NCI-H460 (cell line): ENCODE measurements at places on chromosomes 16 and 17. TPM values are rescaled to one million over a fixed set of nuclear protein-coding genes. Genes with fewer than 3 reads are reported as not detected.

DNA sequence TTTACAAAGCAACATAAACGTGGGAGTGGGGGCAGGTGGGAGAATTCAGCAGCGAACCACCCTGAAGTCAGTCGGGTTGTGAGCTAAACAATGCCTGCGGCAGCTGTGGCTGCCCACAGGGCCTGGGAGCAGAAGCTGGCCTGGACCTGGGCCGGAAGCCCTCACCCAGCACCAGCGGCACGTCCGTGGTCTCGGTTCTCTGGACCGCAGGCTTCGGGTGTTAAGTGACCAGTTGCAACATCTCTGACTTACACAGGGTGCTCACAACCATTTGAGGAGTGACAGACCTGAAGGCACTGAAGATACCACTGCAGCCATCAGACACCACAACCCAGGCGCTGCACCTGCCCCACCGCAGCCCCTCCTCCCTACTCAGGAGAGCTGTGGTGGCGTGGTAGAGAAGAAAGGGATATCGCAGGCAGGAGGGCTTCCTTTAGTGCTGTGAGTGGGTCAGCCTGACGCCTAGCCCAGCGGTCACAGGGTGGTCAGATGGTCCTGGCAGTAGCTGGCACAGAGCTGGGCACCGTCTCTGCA lies 33.8 kb downstream of the CBFA2T3 start:
- DNase-seq = no peak

- no peak for DNase-seq
These were observed 38.2 kb downstream of the PRPSAP2 start for GRCh38 chr17:18896146-18896545.

- no peak for DNase-seq
These were observed 1.3 kb downstream of the NTAN1 start for GRCh38 chr16:15054357-15055140.

DNA sequence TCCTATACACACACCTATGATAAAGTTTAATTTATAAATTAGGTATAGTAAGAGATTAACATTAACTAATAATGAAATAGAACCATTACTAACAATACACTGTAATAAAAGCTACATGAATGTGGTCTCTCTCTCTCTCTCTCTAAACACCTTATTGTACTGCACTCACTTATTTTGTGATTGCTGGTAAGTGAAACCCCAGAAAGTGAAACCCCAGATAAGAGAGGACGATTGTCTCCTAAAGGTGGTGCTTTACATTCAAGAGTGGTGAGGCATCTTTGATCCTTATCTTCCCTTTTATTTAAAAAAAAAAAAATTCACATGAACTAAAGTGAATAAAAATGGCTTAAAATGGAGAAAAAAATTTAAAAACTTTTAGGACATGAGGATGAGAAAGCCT lies 80.1 kb upstream of the TRAP1 start:
- no peak for DNase-seq

- no peak for DNase-seq
These were observed 119.6 kb downstream of the CYLD start for GRCh38 chr16:50861451-50861850.

GRCh38 chr17:58376472-58377000 lies 24.5 kb upstream of the SUPT4H1 start:
- no peak for DNase-seq

The SP6 gene
- total RNA-seq = 0.02 TPM in 1 of 2 replicates, not detected in the other

The TEKT5 gene
- not detected in 2 replicates for total RNA-seq

DNA sequence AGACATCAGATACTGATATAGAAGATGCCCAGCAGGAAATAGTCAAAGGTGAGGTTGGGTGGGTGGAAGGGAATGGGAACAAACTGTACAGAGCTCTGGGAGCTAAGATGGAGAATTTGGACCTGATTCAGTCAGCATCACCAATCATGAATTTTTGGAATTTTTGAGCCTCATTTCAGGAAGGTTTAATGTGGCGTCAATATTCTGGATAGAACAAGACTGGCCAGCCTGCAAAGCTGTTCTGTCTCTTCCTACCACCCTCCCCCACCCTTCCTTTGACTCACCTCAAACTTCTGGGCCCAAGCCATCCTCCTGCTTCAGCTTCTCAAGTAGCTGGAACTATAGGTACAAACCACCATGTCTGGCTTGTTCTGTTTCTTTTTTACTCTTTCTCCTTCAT lies 32.6 kb downstream of the CTCF start:
- no peak for DNase-seq

The JMJD6 gene
- 20.9 and 24.7 TPM in 2 replicates for total RNA-seq

The PIGS gene
- 48.2 and 57.7 TPM in 2 replicates for total RNA-seq

The ZSCAN10 gene
- total RNA-seq = 0.05 and 0.38 TPM in 2 replicates

- no peak for DNase-seq
These were observed 62.5 kb downstream of the WDR59 start for GRCh38 chr16:74922150-74923138.

- DNase-seq = peak; percentile 16
These were observed 16.5 kb downstream of the FCSK start for GRCh38 chr16:70470927-70471341.

The SOST gene
- not detected in 2 replicates for total RNA-seq
